ENCODE measurements at places on chromosomes 5 and 9.

DNA sequence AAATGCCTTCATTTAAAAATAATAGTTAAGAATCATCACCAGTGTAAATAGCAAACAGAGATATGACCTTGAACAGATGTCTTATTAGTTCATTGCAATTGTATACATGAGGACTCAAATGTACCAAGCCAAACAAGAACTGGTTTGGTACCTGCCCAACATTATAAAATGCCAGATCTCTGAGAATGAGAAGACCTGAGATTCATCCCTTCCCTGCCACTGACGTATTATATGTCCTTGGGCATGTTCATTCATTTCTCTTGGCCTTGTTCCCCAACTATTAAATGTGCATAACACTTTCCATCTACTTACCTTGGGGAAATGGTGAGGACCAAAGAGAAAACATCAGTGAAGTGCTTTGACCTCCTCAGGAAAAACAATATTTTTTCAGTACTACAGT lies 33.6 kb upstream of the ERBIN start:
- DNase-seq: no peak

DNA sequence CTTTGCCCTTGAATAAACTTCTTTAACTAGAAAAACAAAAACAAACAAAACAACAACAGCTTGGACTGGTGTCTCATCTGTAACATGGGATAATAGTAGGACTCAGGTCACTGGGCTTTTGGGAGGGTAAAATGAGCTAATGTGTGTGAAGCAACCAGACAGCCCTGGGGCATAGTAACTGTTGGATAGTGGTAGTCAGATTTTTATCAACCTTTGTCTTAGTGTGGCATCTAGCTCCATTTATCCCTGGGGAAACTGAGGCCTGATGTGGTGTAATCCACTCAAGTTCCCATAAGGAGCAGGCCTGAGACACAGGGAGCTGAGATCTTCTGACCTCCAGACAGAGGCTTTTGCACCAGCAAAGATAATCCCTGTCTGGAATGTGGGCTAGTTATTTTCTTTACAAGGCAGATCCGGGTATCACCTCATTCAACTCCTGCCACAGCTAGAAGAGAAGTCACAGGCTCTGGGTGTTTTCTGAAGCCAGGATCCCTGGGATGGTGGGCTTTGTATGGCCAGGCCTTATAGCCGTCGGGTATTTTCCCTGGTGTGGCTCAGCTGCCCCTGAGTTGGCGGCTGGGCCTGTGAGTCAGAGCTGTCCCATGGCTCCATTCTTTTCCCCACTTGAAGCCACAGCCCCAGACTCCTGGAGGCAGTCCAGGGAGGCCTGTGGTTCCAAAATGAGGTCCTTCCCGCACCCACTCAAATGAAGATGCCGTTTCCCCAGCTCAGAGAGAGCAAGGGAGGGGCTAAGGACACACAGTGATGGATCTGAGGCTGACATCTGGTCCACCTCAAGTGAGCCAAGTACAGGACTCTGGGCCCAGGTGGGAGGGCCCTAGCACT lies 26.1 kb upstream of the CSF1R start:
- no peak for DNase-seq

DNA sequence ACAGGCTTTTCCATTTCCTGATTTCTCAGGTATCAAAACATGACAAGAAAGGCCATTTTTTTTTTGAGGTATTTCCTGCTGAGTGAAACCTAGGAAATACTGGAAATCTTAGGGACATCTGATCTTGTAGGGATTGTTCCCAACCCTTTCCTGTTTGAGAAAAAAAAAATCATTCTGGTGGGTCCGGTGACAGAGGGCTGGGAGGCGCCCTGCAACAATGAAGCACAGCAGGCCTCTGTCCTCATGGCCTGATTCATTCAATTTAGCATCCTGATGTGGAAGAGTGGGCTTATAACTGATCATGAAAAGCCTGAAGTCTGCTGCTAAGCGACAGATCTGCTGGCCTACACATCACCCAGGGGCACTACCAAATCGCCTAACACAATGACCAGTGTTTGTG lies 3.0 kb upstream of the C9orf153 start:
- no peak for DNase-seq

- DNase-seq: no peak
These were observed 10.5 kb upstream of the ENTREP1 start for GRCh38 chr9:69314547-69314946.

GRCh38 chr9:116870566-116870965 lies 183.5 kb downstream of the TRIM32 start:
- no peak for DNase-seq

DNA sequence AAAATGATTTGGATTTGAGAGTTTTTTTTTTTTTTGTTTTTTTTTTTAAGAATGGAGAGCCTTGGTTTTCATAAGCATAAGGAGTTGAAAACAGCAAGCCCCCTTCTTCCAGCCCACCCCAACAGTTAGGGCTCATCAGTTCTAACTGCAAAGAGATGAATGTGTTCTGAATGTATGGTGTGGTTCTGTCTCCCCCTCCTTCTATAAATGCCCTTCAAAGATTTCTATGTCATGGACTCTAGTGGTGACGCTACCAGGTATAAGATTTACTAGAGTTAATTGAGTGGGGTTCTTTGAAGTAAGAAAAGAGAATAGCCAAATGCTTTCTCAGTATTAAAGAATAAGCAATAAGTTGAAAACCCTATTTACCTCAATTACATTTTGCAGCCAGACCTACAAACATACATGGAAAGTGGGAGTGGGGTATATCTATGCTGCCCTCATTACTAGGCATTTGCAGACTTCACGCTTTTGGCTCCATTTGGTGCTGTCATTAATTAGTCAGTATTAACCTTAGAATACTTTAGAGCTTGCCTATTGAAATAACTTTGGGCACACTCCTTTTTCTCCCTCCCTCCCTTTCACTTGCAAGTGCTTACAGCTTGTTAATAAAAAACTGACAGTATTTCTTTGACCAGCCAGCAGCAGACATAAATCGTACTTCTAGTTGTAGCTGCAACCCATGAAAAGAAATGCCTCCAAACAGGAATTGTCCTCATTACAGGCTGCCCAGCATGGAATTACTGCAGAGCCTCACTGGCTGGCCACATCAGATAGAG lies 667.2 kb upstream of the ZNF608 start:
- DNase-seq: peak; percentile 48

GRCh38 chr5:40796487-40796889 lies 1.7 kb downstream of the PRKAA1 start:
- no peak for DNase-seq

GRCh38 chr5:77971776-77972468 lies 195.8 kb upstream of the TBCA start:
- no peak for DNase-seq

- no peak for DNase-seq
These were observed 4.1 kb downstream of the LRSAM1 start for GRCh38 chr9:127455324-127455992.

DNA sequence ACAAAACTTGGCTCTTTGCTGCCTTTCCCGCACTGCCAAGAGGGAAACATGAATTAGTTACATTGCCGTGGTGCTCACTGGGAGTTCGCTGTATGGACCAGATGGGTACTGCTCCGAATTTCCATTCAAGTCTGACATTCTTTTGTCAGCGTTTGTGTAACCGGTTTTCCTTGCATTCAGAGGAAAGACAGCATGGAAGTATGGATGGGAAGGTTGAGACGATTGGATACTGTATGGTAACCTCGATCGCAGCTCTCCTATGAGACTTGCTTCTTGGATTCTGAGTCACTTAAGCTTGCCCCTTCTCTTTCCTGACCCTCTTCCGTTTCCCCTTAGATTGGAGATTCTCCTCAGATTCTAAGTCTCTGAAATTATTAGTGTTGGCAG lies 625 bp upstream of the UBLCP1 start:
- no peak for DNase-seq

DNA sequence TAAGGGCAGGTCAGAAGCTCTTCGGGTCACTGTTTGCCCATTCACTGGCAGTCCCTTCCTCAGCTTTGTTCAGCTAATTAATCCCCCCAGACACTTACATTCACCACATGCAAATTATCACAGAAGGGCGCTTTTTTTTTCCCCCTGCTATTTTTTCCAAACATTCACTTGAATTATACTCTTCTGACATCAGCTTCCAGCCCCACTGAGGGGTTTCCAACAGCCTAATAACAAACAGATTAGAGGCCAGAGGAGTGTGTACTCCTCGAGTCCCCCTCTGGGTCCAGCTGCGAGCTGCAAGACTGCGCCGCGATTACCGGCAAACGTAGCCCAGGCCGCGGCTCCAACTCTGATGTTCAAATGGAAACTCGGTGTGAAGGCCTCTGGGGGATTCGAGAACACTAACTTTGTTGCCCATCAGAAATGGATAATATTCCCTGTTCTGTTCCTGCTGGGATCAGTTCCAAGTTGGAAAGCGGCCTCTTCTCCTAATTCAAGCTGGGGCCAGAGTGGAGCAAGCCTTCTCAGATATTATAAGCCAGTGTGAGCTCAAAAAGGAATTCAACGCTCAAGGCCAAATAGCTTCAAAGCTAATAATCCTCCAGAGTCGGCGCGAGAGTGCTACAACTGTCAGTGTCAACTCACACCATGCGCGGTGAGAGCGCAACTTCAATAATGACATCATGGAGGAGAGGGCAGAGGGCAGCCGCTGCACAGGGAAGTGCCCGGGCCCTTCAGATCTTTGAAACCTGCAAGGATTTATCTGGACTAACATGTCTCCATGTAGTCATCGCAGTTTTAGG lies 560.8 kb downstream of the BNC2 start:
- DNase-seq: no peak

DNA sequence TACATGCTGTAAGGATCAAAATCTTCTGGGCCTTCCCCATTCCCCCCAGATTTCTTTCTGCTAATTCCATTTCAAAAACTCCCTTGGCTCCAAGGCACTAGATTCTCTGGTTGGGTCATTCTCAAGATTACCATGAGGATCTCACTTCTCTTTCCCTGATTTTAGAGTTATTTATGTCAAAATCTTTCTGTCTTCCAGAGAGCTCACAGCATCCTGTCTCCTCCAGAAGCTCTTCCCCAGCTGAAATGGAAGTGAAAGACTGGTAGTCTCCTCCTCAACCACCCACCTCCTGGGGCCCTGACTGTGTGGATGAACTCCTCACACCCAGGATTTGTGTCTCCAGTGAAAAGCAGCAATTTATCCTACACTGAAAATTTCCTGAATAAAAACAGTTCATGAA lies 11.9 kb upstream of the ZNF366 start:
- DNase-seq: no peak

- DNase-seq: no peak
These were observed 5.8 kb upstream of the TERT start for GRCh38 chr5:1300581-1301083.

- DNase-seq: peak; percentile 97
These were observed at the start of gene CAMLG for GRCh38 chr5:134738133-134738962. Gene CAMLG (plus strand): TSS chr5:134738548. CDS start chr5:134738621, 73 bp downstream.

GRCh38 chr5:2370626-2371418 lies 380.7 kb downstream of the IRX2 start:
- DNase-seq: no peak

DNA sequence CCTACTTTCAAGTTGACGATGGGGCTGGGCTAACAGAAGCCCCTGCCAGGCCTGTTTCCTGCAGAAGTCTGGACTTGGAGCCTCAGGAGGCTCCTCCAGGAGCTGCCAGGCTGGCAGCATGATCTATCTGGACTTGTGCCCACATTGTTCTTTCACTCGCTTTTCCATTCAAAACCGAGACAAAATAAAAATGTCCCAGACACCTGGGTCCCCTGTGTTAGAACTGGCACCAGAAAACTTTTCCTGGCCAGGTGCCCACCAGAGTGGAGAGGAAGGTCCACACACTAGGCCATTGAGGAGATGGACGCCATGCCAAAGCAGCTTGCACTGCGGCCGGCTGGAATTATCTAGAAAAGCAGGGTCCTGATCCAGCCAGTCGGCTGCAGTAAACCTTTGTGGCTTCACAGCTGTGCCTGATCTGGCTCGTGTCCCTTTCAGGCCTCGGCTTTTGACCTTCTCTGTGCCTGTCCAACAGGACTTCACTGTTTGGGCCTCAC lies 78.2 kb downstream of the GCNT1 start:
- DNase-seq: peak; percentile 1

GRCh38 chr5:122982376-122982775 lies 54.1 kb downstream of the PPIC start:
- DNase-seq: no peak

DNA sequence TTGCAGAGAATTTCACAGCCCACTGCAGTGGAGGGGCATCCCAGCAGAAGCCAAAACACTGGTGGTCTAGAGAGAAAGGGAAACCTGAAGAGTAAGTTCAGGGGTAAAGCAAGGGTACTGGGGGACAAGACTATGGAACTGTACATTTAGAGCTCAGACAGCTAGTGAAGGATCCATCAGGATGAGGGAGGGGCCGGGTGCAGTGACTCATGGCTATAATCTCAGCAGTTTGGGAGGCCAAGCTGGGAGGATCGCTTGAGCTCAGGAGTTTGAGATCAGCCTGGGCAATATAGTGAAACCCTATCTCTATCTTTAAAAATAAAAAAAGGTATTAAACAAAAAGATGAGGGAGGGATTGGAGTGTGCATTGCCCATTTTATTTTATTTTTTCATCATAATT lies 7.8 kb upstream of the ANKH start:
- DNase-seq: no peak

GRCh38 chr5:104628911-104629310 lies 1066.3 kb upstream of the NUDT12 start:
- no peak for DNase-seq

DNA sequence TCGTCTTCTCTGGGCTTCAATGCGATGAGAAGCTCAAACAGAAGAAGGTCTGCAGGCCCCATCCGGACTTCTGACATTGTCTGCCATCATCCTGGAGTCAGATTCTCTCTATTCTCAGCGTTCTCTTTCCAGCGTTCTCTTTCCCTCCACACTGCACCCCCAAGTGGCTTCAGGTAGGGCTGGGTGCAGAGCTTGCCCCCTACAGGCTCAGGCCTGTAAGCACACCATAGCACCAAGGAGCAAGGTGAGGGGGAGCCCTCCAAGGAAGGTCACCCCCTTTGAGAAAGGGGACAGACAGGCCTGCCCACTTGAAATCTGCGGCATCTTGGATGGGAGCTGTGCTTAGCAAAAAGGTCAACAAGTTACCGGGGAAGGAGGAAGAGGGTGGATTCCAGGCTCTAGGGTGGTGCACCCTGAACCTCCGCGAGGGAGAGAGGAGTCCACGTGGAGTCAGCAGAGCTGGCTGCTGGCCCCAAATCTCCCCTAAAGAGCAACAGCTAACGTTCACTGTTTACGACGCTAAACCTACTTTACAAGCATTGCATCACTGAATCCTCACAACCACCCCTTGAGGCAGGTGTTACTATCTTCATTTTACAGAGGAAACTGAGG lies 27.5 kb downstream of the GPX3 start:
- no peak for DNase-seq

DNA sequence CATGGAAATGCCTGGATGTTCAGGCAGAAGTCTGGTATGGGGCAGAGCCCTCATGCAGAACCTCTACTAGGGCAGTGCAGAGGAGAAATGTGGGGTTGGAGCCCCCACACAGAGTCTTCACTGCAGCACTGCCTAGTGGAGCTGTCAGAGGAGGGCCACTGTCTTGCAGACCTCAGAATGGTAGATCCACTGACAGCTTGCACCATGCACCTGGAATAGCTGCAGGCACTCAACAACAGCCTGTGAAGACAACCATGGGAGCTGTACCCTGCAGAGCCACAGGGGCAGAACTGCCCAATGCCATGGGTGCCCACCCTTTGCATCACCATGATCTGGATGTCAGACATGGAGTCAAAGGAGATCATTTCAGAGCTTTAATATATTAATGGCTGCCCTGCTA lies 36.9 kb downstream of the TRIP13 start:
- no peak for DNase-seq

All from spinal cord (tissue), 10 donors.